ENCODE measurements at places on chromosomes 12 and 14.

DNA sequence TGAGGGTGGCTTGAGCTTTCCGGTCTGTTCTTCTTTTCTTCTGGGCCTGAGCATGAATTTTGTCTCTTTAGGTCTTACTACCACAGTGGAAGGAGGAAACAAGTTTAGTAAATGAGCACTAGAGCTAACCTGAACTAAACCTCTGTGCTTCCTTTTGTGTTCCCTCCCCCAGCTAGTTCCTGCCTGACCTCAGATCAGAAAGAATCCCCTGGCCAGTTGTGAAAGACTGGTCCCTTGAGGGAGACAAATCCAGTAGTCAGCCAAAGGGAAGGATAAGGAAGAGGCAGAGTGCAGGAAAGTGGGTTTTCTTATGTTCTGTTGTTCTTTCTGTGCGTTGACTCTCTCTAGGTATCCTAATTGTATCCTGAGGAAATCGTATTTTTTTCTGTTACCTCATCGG is 17.5 kb downstream of the ZNF664 start:
- DNase-seq = peak; percentile 68

- DNase-seq = peak; percentile 31
Observed at GRCh38 chr12:2974560-2974971, 15.4 kb downstream of the TEAD4 start.

DNA sequence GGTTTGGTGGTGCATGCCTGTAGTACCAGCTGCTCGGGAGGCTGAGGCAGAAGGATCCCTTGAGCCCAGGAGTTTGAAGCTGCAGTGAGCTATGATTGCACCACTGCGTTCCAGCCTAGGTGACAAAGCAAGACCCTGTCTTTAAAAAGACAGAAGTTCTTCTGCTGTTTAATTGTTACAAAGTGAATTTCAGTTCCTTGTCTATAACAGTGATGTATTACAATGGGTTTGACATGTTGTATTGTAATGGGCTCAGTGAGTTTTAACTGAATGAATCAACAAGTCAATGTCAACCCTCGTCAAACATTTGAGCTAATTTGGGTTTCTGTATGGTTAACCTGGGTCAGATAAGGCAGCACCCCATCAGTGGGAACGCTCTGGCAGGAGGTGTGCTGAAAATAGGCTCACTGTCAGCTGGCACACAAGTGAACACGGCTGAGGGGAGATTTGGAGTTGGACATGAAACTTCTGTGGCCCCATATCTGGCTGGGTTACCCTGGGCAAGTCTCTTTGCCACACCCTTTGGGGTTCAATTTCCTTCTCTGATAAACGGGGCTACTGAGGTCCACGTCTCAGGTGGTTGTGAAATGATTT is 14.0 kb upstream of the TRPV4 start:
- DNase-seq = no peak

GRCh38 chr14:90903101-90903500 is 86.9 kb upstream of the TTC7B start:
- peak; percentile 49 for DNase-seq

DNA sequence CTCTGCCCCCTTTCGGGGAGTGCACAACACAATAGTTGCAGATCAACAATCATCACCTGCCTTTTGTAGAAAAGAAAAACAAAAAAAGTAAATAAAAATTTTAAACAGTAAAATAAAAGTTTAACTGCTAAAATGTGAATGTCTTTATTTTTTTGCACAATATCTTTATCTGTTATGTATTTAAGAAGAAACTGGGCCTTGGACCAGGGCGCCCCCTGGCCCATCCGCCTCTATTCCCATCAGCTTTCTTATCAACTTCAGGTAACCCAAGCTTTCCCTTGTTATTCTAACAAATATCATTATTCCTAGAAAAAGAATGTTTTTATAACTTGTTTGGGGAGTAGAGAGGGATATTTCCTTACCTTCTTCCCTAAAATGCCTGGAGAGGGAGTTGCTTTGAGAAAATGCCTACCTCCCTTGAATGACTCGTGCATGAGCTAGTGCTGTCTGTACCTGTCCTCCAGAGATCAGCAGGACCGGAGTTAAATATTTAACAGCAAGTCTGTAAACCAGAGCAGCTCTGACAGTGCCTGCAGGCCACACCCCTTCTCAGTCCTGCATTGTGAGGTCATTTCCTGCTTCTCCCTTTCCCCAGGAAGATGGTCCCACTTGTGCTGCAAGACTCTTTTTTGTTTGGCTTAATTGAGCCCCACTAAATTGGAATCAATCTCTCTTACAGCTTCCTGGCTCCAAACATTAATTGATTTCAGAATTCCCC is 192.8 kb upstream of the RGS6 start:
- DNase-seq = peak; percentile 52

DNA sequence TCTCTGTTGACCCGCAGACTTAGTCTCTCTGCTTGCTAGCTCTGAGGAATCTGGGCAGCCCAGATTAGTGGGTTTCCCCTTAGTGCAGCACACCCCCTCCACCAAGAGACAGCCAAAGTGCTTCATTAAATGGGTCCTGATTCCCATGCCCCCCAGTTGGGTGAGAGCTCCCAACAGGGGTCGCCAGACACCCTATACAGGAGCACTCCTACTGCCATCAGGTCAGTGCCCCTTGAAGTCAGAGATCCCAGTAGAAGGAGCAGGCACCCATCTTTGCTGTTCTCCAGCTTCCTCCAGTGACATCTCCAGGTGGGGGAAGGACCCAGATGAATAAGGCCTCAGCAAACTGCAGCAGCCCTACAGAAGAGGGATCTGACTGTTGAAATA is 36.7 kb upstream of the C14orf132 start:
- DNase-seq = no peak

DNA sequence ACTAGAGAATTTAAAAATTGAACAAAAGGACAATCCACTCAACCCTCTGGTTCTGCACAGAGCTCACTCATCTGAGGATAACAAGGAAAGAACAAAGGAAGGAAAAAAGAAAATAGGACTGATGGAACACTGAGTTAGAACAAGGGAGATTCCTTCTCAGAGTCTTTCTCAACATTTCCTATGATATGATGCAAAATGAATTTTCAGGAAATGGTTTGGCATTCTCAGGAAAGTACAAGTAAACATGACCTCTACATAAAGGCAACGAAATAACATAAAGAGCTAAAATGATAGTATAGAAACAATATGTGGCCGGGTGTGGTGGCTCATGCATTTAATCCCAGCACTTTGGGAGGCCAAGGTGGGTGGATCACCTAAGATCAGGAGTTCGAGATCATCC is 135.8 kb downstream of the ITPR2 start:
- no peak for DNase-seq

DNA sequence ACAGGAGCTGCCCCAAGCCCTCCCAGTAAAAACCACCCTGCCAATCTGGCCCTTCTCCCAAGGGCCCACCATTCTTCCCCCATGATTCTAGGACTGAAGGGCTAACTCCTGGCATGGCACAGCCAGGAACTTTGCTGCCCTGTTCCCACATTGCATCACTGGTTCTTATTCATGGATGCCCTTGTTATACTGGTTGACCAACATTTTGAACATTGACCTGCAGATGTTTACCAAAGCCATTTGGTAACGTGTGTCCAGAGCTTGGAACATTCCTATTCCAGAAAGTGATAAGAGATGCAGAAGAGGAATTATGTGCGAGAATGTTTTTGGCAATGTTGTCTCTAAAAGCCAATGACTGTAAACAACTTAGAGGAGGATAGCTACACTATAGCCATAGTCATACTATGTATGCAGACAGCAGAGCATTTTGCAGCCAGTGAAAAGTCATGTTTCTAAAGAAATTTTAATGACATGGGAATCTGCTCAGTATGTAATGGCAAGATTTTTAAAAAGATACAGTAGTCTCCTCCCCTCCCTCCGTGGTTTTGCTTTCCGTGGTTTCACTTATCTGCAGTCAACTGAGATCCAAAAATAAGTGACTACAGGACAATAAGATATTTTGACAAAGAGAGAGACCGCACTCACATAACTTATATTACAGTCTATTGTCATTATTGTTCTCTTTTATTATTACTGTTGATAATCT is 108.8 kb downstream of the DAAM1 start:
- DNase-seq = peak; percentile 26

- peak; percentile 82 for DNase-seq
Observed at GRCh38 chr12:83016218-83016835, 329.6 kb downstream of the TMTC2 start.

GRCh38 chr12:92657770-92658169 is 45.0 kb upstream of the PLEKHG7 start:
- DNase-seq = no peak

DNA sequence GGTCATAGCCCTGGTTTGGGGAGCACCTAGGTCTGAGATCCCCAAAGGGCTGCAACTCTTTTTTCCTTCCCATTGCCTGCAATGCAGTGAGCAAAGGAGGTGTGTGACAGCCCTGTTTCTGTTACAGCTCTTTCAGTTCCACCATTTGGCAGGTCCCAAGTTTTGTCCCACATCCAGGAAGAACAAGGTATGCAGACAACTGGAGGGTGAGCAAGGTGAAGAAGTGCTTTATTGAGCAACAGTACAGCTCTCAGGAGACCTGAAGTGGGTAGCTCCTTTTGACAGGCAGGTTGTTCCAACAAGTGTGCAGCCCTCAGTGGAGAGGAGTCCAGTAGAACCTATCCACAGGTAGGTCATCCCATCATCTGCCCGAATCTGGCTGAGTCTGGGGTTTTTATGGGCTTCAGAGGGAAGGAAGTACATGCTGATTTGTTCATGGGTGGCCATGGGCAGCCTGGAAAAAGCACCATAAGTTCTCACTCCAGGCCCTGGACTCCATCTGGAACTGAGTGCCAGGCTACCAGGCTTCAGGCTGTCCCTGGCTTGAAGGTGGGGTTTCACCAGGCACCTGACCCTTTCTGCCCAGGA is 62.8 kb upstream of the NAV3 start:
- no peak for DNase-seq

DNA sequence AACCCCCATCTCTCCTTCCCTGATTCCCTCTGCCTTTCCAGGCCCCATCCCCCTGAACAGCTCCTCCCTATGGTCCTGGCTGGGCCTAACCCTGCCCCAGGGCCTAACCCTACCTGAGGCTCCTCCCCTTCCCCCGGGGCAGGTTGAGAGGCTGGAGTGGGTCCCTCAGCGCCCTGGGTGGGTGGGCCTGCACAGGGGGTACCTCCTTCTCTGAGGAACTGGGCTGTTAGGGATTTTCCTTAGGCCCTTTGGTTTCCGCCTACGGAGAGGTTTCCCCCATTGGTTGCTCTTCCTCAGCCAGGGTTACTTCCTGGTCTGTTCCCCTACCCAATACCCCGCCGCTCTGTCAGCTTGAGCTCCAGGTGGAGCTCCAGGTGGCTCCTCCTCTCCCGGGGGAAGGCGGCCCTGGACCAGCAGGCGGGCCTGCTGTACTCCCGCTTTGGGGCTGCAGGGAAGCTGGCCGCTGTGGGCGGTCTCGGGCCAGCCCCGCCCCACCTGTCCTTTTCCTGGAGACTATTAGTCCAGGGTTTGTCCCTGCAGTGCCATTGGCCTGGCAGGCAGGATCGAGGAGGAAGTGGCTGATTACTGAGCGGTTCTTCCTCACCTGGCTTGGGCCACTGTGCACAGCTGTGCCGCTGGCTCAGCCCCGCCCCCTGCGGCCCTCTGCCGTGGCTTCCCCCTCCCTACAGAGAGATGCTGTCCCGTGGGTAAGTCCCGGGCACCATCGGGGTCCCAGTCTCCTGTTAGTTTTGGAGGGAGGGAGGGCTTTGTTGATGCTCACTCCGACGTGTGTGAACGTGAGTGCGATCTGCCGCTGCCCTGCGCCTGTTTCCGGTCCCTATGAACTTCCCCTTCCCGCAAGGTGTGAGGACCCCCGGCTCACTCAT is 2.5 kb downstream of the C12orf57 start:
- DNase-seq = no peak

- DNase-seq = peak; percentile 55
Observed at GRCh38 chr12:87953256-87953860, 75.8 kb downstream of the C12orf50 start.

- no peak for DNase-seq
Observed at GRCh38 chr12:94706250-94706661, 55.9 kb upstream of the TMCC3 start.

- DNase-seq = peak; percentile 52
Observed at GRCh38 chr14:24710403-24711112, 76.6 kb upstream of the GZMB start.

- DNase-seq = no peak
Observed at GRCh38 chr14:69355154-69355597, 42.9 kb downstream of the ERH start.

DNA sequence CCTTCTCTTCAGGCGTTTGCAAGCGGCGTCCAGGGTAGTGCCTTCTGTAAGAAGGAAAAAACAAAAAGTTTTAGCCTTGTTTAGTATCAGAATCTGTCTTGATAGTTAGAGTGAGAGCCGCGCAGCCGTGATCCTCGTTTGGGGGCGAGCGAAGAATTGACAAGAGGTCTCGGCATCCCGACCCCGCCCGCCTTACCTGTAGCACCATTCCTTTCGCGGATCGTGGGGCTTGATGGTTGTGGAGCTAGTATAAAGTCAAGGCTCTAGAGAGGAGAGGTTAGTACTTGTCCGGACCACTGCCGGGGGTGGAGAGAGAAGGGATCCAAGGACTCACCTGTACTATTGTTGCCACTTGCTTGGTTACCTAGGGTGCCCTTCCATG is 494 bp downstream of the TMTC3 start:
- DNase-seq = no peak

GRCh38 chr12:48882315-48882687 is 16.6 kb upstream of the RND1 start:
- DNase-seq = peak; percentile 58

GRCh38 chr12:106309671-106310505 is 7.4 kb downstream of the TCP11L2 start:
- DNase-seq = peak; percentile 81

DNA sequence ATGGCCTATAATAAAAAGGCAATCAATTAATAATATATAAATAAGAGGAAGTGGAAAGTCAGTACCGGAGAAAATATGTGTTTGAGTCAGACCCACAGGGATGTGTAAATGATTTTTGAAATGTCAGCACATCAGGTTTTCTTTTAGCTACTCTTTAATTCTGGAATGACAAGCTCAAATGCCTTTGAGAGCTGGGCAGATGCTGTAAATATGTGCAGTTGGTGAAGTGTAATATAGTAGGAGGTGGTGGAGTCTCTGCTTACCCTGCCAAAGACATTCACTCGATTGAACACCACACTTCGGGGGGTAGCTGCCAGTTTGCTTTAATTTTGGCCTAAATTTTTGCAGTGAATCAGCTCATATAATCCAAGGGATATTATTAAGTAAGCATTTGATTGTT is 93.0 kb downstream of the PLEKHA5 start:
- peak; percentile 65 for DNase-seq

DNA sequence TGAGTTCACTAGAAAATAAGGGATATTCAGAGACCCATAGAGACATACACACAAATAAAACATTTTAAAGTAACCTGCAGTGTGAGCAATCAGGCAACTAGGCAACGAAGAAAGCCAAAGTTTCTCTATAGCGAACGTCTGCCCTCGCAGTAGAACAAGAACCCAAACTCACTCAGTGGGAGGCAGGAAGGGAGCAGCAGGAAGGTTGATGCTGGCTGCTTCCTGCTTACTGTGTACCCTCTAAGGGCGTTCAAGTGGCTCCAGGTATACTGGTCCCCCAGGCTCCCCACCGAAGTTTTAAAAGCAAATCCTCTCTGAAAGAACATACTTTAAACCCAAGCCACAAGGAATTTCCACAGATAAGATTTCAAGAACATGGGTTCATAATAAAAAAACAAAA is 249.3 kb downstream of the FOXN3 start:
- DNase-seq = no peak

Measured in fibroblast of skin of right biceps (primary cell).